ENCODE measurements at places on chromosomes 7 and 10.

DNA sequence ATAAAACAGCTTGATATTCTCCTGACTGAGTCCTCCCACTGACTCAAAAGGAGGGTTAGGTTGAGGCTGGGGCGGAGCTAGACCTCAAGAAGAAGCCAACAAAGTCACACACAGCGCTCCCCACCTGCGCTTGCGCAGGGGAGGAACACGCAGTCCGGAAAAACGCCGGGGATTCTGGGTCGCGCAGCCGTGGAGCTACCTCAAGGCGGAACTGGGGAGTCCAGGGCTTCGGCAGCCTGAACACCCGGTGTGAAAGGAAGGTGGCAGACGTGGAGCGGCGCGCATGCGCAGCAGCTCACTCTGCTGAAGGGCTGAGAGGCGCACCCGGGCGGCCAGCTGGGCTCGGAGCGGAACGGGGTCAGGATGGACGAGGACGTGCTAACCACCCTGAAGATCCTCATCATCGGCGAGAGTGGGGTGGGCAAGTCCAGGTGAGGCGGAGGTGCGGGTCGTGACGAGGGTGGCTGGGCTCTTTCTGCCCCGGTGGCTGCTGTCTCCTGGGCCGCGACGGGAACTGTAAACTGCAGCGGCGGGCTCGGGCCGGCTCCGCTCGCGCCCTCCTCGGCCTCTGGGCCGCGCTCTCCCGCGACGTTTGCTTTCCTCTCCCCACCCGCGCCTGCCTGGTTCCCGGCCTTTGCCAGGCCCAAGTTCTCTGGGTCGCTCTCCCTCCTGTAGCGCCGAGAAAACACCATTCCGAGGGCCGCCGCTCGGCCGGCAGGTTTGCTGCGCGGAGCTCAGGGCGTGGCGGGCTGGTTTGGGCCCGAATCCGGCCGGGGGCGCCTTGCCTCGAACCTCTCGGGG lies at the start of gene RAB18:
RAB18 (plus strand) TSS at position 298 of the 801 bp plus-strand sequence; CDS start at position 364, 66 bp downstream.
- peak; percentile 95 for DNase-seq

GRCh38 chr7:141220263-141220880 lies 146.5 kb downstream of the TMEM178B start:
- peak; percentile 75 for DNase-seq

- no peak for DNase-seq
Measured at GRCh38 chr10:21195252-21195651, 298.1 kb upstream of the NEBL start.

GRCh38 chr7:47253650-47254080 lies 328.2 kb downstream of the TNS3 start:
- DNase-seq = no peak

- DNase-seq = no peak
Measured at GRCh38 chr10:83678850-83679249, 460.5 kb upstream of the GHITM start.

- DNase-seq = no peak
Measured at GRCh38 chr10:86545101-86545500, 23.5 kb upstream of the WAPL start.

DNA sequence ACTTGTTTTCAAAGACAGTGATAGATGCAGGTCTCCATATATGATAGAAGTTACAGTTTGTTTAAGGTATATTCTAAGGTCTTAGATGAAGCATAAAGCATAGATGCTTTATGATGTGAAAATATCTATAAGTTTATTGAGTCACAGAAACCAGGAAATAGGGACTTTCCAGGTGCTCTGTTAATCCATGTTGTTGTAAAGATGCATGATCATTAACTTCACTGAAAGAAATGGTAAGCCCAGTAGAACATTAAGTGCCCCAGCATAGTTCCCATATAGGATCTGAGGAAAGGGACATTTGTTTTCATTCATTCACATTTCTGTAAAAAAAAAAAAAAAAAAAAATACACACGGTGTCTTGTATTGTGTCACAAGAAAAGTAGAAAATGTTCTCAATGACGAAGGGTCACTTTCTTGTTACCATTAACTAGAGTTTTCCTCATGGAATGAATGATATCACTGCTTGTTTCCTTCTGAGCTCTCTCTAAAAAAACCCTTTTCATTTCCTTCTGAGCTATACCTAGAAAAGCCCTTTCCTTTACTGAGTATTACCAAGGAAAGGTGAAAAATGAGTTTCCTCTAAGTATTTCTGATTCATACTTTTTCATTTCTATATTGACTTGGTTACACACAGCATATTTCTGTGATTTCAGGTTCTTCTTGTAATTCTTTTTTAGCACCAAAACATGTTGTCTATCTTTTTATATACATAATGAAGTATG lies 105.2 kb downstream of the MACC1 start:
- DNase-seq = no peak

DNA sequence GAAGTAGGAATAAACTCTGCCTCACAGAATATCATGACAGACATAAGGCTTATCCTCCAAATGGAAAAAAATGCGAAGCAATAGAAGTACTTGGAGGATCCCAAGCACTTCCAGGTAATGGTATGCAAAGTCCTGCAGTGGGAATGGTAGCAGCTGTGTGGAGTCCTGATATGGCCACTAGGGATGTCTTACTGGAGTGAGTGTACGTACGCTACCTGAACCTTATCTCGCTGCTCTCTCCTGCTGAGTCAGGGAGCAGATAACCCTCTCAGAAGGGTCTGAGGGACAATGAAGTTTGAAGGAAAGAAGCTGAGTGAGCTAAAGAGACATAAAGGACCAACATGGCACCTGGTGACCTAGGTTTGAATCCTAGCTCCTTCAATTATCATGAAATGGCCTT lies 42.2 kb downstream of the CH25H start:
- DNase-seq = no peak

- DNase-seq = peak; percentile 70
Measured at GRCh38 chr7:27784399-27785053, 44.6 kb downstream of the TAX1BP1 start.

- no peak for DNase-seq
Measured at GRCh38 chr10:126849646-126850045, 55.6 kb upstream of the DOCK1 start.

DNA sequence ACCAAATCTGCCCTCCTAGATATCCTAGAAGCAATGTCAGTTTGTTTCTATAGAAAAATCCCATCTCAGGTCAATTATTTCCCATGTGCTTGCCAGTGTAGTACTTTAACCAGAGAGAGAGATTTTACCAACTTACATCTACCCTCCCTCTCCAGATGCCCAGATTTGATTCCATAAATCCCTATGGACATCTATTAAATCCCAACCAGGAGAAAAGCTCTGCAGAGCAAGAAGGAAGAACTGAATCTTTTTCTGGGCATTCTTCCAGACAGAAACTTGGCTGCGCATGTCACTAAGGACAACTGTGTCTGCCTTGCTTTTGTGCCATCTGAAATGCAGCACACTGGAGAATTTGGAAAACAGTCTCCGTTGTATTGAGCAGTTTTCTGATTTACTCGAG lies 597.6 kb downstream of the SORCS1 start:
- DNase-seq = no peak

DNA sequence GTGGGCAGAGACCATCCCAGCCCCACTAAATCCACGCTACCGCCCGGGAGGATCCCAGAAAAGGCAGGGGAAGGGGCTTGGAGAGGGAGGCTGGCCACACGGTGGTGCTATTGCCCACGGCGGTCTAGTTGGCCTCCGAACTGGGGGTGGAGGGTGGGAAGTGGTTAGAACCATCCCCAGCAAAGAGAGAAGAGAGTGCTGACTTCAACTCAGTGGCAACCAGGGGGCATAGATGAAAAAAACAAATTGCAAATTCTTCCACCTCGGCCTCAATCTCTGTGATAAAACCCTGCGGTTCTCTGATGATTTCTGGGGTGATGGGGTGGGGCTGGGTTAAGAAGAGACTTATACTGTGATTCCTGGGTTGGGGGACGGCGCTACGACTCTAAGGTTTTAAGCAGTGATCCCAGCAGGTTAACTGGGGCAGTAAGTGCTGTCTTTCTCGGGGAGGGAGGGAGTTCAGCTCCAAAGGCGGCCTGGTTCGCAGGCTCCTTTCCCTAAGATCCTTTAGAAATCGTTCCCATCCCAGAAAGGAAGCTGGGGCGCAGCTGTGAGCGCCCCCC lies 154.5 kb upstream of the LYZL2 start:
- peak; percentile 93 for DNase-seq

DNA sequence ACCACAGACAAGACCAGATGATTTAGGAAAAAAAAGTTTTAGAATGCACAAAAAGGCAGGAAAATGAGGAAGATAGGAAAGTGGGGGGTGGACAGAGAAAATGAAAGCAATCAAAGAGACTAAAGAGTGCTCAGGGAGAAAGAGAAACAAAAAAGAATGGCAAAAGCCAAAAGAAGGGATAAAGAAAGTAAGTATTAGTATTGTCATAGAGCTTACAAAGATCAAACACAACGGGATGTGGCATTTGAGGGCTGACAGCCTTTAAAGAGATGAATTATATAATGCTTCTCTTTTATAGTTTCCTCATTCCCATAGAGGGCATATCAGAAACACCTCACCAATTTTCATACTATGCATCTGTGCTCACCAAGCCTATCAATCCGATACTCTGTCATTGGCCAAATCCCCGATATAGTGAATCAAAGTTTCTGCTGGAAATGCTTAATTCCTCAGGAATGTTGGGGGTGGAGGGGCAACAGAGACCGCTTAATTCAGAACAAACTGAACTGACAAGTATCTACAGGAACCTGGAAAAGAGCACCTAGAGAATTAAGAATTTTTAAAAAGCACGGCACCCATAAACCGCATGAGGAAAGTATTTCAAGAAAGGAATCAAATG lies 2.7 kb downstream of the COG5 start:
- DNase-seq = no peak

GRCh38 chr7:7817748-7818147 lies 99.3 kb upstream of the RPA3 start:
- DNase-seq = no peak

DNA sequence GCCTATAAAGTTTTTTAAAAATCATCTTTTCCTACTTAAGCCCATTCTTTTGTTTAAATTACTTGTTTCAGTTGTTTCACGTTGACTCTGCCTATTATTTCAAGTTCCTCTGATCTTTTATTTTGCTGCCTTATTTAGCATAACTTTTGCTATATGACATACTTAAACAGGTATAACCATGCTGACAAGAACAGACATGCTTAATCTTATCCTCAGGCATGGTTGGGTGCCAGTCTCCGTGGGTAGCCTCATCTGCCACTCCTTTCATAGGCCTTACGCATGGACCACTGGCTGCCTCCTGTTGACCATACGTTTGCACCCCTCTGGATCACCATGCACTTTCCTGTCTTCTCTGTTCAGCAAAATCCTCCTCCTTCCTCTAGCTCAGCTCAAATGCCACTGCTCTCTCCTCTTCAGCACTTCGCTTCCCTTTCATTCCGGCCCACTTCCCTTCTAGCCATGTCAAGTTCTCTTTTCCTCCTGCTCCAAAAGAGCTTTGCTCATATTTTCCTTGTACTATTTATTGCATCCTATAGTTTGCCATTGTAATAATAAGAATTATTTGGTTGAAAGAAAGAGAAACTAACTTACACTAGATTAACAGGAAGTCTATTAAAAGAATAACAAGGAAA lies 10.0 kb upstream of the TSPAN33 start:
- DNase-seq = no peak

DNA sequence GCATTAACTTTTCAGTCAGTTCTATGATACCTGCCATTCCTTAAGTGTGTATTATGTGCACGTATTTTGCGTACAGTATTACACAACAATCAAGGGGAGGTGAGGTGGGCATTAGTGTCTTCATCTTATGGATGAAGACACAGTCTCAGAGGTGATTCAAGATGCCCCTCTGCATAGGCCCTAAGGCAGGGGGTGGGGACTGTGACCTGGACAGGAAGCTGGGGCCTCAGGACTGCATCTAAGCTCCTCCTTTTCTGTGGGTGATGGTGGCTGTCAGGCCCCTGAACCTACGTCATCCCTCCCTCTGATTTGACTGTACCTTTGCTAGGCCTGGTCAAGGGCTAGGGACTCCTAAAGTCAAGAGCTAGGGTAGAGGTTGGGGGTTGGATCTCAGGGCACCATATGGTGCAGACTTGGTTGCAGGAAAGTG lies 38.9 kb downstream of the HK1 start:
- DNase-seq = no peak

DNA sequence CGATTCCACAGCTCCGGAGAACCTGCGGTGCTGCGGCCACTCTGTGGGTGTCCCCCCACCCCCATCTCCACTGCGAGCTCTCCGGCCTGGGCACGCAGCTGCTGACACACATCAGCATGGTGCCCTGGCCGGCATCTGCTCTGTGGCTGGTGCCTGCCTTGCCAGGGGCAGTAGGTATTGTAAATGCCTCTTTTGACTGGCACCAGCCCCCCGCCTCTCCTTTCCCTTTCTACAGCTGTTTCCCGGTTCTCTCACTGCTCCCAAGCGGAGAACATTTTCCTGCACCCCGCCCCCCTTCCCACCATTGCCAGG lies 357.1 kb upstream of the ZNF32 start:
- no peak for DNase-seq

GRCh38 chr10:74072503-74072902 lies 74.6 kb downstream of the VCL start:
- DNase-seq = no peak

GRCh38 chr7:3956949-3957348 lies 655.9 kb downstream of the SDK1 start:
- no peak for DNase-seq

GRCh38 chr10:112374724-112375541 lies 1.0 kb downstream of the ACSL5 start:
- DNase-seq = no peak

DNA sequence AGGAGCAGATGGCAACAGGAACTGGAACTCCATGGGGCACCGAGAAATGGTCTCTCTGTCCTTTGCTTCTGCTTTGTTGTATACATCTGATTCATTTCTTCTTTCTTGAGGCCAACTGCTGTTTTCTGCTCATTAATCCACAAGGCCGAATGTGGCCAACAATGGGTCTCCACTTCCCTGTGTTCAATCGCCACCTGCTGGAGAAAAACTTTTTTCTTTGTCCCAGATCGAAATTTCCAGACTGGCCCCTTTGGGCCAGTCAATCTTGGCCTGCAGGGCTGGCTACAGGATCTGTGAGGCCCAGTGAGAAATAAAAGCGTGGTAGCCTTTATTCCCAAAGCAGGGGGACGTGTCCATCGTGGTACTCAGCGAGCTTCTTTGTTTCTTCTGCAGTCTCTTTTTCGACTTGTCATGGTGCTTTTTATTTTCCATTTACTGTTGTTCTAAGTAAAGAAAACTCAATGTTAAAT lies 58.8 kb downstream of the PARP12 start:
- peak; percentile 90 for DNase-seq

GRCh38 chr10:114033566-114033965 lies 10.1 kb upstream of the ADRB1 start:
- DNase-seq = no peak

GRCh38 chr7:140013676-140014075 lies 49.1 kb downstream of the PARP12 start:
- no peak for DNase-seq

- no peak for DNase-seq
Measured at GRCh38 chr7:157401567-157402387, 65.0 kb downstream of the DNAJB6 start.
